ENCODE measurements at places on chromosomes 5 and 9. TPM values are rescaled to one million over a fixed set of nuclear protein-coding genes. Genes with fewer than 3 reads are reported as not detected.

The PCDHGB4 gene
- total RNA-seq: 3.1 TPM

The CENPP gene
- 24.2 TPM for total RNA-seq

The COL5A1 gene
- total RNA-seq: 32.1 TPM

The MSX2 gene
- 7.0 TPM for total RNA-seq

The OSMR gene
- 0.03 TPM for total RNA-seq

The FAT2 gene
- 0.04 TPM for total RNA-seq

All from SJCRH30 (cell line).